HepG2 (cell line): ENCODE measurements at places on chromosomes 1 and 21. TPM values are rescaled to one million over a fixed set of nuclear protein-coding genes. Genes with fewer than 3 reads are reported as not detected.

The VASH2 gene
- 0.74 and 1.00 TPM in 2 replicates for total RNA-seq

The PCP4 gene
- not detected in 2 replicates for total RNA-seq

The ATP5IF1 gene
- 131 and 143 TPM in 2 replicates for total RNA-seq

The GJA8 gene
- total RNA-seq = not detected in 2 replicates

The KLF17 gene
- not detected in 2 replicates for total RNA-seq

The RCOR3 gene
- total RNA-seq = 9.6 and 16.8 TPM in 2 replicates

The DIO1 gene
- 31.1 and 45.6 TPM in 2 replicates for total RNA-seq

The USH2A gene
- total RNA-seq = 0.01 and 0.02 TPM in 2 replicates

The SLC25A34 gene
- total RNA-seq = 0.13 TPM in 1 of 2 replicates, not detected in the other

The TEDDM1 gene
- total RNA-seq = not detected in 2 replicates

The CD48 gene
- not detected in 2 replicates for total RNA-seq

The ARL8A gene
- total RNA-seq = 2.2 and 2.7 TPM in 2 replicates

The CLCA4 gene
- not detected in 2 replicates for total RNA-seq

The TBX15 gene
- 0.42 and 0.49 TPM in 2 replicates for total RNA-seq

The MTR gene
- total RNA-seq = 36.1 and 51.6 TPM in 2 replicates

The URB2 gene
- 17.6 and 17.9 TPM in 2 replicates for total RNA-seq

The VHLL gene
- total RNA-seq = 0.24 TPM in 1 of 2 replicates, not detected in the other

The TMEM200B gene
- total RNA-seq = 0.72 and 1.1 TPM in 2 replicates

The IVL gene
- total RNA-seq = not detected in 2 replicates

The SLFNL1 gene
- total RNA-seq = 0.07 TPM in 1 of 2 replicates, not detected in the other

The SPRR2E gene
- not detected in 2 replicates for total RNA-seq

The TIE1 gene
- total RNA-seq = 0.20 and 0.84 TPM in 2 replicates

The OLFML3 gene
- 2.1 and 5.1 TPM in 2 replicates for total RNA-seq
